Kidney (tissue), 22 donors: ENCODE measurements at places on chromosomes 12 and 14.
A peak's percentile ranks its signal among the peaks of the same experiment; 100 is the strongest.

- DNase-seq, result peak; percentile 93
Observed at GRCh38 chr12:57865084-57865751, 18.7 kb upstream of the CTDSP2 start.

- peak; percentile 23 for DNase-seq
Observed at GRCh38 chr12:113238309-113238708, 17.0 kb downstream of the TPCN1 start.

DNA sequence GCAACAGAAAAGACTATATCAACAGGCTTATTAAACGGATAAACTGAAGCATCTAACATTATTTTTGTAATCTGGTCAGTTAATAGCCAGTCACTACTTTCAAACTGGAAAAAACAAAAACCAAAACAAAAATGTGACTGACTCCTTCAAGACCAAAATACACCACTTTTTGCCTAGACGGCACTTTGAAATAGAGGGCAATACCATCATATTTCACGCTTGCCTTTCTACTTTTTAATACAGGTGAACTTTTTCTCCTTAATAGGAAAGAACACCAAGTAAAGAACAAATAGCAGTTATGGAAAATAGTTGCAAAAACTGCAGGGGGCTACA is 550 bp upstream of the NUP107 start:
- no peak for DNase-seq

GRCh38 chr14:95850429-95850828 is 26.2 kb upstream of the TUNAR start:
- no peak for DNase-seq

- no peak for DNase-seq
Observed at GRCh38 chr12:127660961-127661360, 606.0 kb upstream of the TMEM132C start.

DNA sequence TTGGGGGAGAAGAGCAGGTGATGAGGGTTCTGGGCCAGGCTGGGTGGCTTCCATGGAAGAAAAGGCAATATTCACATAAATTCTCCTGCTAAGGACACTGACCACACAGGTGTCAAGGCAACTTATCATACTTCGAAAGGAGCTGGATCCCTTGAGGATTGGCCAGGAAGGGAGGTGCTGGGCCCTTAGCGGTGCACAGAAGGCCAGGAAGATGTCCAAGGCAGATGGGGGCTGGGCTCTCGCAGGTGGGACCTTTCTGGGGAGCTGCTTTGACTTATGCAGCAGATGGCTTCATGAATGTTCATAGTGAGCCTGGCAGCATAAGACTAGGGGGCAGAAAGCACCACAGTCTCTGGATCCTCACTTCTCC is 3.9 kb downstream of the CD63 start:
- DNase-seq, result peak; percentile 31

DNA sequence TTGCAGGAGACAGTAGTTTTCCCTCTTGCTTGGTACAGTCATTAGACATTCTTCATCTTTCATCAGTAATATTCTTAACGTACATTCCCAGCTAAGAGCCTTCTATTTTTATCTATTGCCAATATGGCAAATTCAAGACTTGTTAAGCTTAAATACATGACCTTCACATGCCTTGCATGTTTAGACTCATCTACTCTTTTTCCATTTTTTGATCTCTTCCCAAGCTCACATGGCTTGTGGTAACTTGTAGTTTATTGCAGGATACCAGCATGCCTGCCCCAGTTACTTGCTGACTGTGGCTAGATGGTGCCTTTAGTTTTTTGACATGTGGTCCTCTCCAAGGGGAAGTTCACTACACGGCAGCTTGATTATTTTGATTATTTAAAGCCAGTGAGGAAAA is 729.0 kb downstream of the SLC6A15 start:
- no peak for DNase-seq

DNA sequence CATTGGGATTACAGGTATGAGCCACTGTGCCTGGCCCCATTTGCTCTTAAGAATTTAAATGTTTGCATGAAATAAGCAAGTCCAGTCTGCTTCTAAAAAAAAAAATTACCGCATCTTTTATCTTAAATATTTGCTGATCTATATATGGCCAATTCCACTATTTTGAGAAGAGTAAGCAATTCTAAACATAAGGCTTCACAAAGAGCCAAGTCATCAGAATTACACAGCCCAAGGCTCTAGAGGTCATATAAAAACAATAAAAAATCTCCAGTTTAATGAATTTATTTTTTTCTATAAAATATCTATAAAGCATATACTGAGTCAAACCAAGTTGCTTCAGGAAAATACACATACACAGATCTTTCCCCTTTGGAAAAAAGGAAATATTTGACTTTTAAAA is 79.0 kb upstream of the CPNE8 start:
- DNase-seq, result no peak

DNA sequence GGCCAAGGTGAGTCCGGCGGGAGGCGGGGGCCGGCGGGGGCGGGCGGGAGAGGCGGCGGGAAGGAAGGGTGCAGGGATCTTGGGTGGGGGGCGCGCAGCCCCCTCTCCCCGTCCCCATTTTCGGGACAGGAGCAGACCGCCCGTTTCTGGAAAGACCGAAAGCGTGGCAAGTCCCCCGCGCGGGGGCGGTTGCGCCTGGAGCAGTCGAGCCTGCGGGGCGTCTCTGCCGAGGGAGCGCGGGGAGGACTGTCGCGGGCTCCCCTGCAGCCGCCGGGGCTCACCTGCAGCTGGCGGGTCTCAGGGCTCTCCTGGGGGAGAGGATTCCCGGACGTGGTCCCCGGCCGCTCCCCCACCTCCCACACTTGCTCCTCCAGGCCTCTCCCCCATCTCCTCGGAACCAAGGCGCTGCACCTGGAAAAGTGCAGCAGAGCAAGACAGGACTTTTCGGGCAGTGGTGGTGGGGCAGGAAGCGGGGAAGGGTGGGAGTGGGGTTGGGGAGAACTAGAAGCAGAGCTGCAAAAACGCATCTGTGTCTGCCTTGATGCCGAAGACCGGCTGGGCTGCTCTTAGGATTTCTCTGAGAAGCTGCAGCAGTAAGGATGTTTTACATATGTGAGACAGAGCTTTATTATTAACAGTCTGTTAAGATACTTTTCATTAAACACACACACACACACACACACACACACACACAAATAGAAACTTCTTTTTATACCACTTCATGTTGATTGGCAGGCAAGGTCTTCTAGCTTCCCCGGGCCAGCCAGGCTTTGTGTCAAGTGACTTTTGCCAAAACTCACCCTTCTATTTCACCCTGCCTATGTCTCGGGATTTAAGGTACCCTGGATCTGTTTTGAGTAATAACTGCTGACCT is 677 bp downstream of the C12orf75 start:
- DNase-seq, result peak; percentile 69

GRCh38 chr12:112761366-112761986 is 30.1 kb upstream of the RPH3A start:
- no peak for DNase-seq

GRCh38 chr12:9235519-9235918 is 27.3 kb upstream of the PZP start:
- DNase-seq, result no peak

- DNase-seq, result peak; percentile 92
Observed at GRCh38 chr14:50964683-50965390, 20.6 kb upstream of the PYGL start.

GRCh38 chr12:106255952-106256351 is 8.1 kb upstream of the CKAP4 start:
- DNase-seq, result no peak

GRCh38 chr12:57242691-57243454 is 8.1 kb downstream of the STAC3 start:
- DNase-seq, result peak; percentile 95

- peak; percentile 83 for DNase-seq
Observed at GRCh38 chr14:39491134-39491571, 58.9 kb upstream of the FBXO33 start.

DNA sequence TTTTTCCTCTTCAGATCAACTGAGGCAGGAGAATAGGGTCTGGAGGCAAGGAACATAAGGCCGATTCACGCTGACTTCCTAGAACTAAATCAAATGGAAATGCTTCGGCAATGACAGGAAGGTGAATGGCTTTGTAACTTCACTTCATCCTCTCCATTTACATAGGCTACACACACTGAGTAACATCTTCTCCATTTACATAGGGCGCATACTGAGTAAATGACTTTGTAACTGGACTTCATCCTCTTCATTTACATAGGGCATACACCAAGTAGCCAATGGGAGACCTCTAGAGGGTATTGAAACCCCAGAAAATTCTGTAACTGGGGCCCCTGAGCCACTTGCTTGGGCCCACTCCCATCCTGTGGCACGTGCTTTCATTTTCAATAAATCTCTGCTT is 71.0 kb upstream of the CPSF6 start:
- no peak for DNase-seq

DNA sequence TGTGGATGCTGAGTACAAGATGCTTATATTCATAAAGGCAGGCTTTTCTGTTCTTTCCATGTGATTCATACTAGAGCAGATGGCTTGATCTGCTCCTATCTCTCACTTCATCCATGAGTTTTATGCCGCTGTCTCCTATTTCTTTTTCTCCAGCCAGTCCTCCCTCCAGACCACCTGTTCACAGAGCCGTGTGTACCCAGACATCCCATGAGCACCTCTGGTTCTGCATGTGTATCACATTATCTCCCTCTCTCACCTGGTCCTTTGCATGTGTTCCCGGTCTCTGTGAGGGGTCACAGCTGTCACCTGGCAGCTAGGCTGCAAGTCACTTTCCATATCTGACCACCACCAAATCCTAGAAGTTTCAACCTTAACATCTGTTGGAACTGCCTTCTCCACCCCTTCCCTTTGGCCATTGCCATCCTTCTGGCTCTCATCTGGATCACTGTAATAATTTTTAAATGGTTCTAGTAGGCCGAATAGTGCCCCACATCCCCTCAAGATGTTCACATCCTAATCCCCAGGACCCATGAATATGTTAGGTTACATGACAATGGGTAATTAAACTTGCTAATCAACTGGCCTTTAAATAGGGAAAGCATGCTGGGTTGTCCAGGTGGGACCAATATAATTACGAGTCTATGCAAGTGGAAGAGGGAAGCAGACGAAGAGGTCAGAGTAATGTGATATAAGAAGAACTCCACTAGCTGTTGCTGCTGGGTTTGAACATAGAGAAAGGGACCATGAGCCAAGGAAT is 168.1 kb downstream of the SNAPC1 start:
- no peak for DNase-seq

DNA sequence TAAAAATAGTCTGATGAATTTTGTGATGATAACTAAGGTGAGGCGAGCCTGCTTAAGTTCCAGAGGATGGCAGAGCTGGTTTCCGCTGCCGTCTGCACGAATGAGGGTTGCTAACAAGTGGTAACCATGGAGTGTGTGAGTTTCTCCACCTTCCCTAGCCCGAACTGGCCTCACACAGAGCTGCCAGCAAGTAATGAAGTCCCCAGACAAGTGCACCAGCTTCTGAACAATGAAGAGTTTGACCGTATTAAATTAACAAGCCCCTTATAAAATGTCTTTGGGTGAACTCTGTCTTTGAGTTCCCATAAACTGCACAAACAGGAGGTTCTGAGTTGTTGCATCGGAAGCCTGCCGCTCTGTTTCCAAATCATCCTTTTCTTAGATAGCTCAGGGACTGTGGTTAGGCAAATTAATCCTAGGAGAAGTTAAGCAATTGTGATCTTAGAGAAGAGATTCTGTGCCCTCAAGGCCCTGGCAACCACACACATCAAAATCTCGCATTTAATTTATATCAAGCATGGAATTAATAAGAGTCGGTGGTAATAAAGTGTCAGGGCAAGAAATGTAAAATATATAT is 274.1 kb upstream of the DAAM1 start:
- DNase-seq, result no peak

- no peak for DNase-seq
Observed at GRCh38 chr14:24065408-24065807, 6.0 kb upstream of the CPNE6 start.

GRCh38 chr14:25111061-25111601 is 61.2 kb upstream of the STXBP6 start:
- no peak for DNase-seq

DNA sequence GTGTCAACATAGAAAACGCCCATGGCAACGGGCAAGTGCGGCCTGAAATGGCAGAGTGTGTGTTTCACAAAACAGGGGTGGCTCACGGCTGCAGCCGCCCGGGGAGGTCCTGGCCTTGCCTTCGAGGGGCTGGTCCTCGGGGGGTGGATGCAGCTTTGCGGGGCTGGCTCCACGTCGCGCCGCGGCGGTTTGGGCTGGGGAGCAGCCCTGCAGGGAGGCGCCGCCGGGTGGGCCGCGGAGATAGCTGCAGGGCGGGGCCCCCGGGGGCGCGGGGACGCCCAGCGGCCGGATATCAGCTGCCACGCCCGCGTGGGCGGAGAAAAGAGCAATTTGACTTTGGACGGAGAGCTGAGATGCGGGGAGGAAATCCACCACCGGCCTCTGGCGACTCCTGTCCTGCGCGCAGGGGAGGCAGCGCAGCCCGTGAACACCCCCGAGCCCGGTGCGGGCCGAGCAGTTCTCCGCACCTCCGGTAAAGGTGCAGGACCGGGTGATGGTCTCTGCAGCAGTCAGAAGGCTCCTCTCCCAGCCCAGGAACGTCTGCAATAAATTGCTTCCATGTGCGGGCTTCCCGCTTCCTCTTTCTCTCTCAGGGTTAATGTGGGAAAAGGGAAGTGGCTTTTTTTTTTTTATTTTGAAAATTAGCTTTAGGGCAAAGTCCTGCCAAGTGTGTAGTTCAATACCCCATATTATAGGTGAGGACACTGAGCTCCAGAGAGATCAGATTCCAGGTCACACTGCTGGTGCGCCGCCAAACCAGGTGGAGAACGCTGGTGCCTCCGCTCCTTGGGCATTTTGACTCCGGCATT is 110.5 kb downstream of the ARF6 start:
- DNase-seq, result peak; percentile 87

GRCh38 chr12:62375603-62376002 is 91.0 kb upstream of the MON2 start:
- DNase-seq, result no peak

DNA sequence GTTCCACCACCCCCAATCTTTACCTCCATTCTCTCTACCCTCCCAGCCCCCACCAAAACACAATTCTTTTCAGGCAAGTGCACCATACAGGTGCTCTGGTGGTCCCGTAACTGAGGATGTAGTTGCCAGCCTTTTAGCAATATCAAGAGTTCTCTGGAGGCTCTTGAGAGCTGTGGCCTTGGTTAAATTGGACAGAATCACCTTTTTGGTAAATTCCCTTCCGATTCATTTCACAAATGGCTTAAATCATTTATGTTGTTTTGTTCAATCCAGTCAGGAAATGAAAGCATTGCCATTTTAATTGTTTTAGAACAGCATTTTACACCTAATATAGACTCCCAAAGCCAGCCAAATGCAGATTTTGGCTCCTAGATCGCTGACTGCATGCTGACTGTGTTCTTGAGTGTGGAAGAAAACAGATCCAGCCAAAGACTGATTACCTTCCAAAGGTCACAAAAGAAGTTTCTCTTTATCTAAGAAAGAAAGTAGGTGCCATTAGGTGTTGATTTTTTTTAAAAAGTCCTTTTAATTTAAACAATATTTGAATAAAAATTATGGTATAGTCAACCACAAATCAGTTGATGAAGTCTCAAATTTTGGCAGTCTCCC is 25.6 kb downstream of the CRADD start:
- DNase-seq, result no peak

GRCh38 chr14:100782516-100783320 is 43.2 kb upstream of the MEG3 start:
- DNase-seq, result peak; percentile 27
